ENCODE measurements at places on chromosomes 7 and 10.

DNA sequence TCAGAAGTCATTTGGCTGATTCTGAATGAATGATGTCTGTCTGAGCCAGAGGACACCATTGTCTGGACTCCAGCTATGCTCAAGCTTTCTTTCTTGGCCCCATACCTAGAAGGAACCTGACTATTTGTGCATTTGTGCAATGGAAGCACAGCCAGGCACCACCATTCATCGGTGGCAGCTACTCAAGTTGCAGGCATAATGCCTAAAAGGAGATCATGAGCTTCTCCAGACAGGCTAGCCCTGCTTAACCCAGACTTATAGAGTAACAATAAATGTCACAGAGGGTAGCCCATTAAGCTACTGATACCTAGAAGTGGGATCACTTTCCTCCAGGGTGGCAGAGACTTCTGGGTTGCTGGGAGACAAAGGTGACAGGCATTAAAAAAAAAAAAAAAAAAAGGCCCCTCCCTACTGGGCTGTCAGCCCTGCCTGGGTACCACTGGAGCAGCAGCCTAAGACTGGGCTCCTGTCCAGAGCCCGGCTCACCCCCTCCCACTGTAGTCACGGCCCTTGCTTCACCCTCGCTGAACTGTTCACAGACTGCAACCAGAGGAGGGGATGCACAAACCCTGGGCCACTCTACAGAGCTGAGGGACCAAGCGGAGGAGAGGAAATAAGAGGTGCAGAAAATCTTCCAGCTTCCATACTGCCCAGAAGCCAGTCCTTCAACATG, 75.4 kb upstream of the ATP6V0A4 start:
- DNase-seq = no peak

- DNase-seq = no peak
Measured at GRCh38 chr10:8637640-8638039, 583.2 kb downstream of the GATA3 start.

- DNase-seq = no peak
Measured at GRCh38 chr7:73827567-73828106, 3.2 kb upstream of the CLDN4 start.

- DNase-seq = no peak
Measured at GRCh38 chr10:69502589-69502988, 51.3 kb downstream of the TSPAN15 start.

DNA sequence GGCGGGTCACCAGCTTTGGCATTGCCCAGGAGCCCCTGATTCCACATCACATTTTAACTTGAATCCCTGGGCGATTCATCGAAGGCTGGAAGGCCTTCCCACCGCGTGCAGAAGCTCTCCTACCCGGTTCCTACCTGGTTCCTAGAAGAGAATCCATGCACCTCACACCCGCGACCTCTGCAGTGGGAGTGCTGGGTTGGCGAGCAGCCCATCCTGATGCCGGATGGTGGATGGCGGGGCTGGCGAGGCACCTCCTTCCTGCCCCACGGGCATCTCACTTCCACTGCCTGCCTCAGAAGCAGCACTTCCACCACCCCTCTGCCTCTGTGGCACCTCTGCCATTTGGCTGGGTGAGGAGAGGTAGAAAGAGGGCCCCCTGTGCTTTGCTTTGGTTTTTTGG, 32.0 kb downstream of the NUB1 start:
- no peak for DNase-seq

DNA sequence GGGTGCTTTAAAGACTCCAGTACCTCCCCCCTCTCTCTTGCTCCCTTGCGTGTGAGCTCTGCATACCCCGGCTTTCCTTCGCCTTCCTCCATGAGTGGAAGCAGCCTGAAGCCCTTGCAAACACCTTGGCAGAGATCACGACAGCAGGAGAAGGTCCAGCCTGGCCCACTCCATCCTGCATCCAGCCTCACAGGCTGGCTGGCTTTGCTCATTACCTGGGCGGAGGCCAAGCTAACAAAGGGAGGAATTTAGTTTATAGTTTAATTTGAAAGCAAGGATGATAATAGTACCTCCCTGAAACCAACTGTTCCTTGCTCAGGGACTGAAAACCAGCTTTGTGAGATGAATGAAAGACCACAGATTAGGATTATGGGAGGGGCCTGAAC, 99.4 kb downstream of the PRKAG2 start:
- no peak for DNase-seq

DNA sequence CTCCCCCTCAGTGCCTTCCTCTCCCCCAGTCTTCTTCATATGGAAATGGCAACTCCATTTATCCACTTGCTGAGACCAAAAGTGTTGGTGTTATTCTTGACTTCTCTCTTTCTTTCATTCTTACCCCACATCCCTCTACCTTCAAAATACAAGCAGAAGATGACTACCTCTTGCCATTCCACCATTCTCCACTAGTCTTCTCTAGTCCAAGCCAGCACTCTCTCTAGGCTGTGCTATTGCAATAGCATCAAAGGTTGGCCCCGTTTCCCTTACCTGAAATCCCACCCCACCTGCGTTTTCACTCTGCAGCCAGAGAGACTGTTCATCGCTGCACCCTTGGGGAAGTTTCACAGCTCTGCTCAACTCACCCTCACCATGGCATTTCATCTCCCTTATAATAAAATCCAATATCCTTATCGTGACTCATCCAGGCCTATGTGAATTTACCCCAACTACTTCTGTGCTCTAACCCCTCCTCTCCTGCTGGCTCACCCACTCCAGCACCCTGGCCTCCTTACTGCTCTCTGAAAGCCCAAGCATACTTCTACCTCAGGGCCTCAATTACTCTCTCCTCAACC, 109.1 kb downstream of the LSM5 start:
- no peak for DNase-seq

GRCh38 chr10:76869931-76870330, 767.7 kb downstream of the KCNMA1 start:
- DNase-seq = no peak

GRCh38 chr10:117355072-117355471, 20.2 kb downstream of the PDZD8 start:
- no peak for DNase-seq

DNA sequence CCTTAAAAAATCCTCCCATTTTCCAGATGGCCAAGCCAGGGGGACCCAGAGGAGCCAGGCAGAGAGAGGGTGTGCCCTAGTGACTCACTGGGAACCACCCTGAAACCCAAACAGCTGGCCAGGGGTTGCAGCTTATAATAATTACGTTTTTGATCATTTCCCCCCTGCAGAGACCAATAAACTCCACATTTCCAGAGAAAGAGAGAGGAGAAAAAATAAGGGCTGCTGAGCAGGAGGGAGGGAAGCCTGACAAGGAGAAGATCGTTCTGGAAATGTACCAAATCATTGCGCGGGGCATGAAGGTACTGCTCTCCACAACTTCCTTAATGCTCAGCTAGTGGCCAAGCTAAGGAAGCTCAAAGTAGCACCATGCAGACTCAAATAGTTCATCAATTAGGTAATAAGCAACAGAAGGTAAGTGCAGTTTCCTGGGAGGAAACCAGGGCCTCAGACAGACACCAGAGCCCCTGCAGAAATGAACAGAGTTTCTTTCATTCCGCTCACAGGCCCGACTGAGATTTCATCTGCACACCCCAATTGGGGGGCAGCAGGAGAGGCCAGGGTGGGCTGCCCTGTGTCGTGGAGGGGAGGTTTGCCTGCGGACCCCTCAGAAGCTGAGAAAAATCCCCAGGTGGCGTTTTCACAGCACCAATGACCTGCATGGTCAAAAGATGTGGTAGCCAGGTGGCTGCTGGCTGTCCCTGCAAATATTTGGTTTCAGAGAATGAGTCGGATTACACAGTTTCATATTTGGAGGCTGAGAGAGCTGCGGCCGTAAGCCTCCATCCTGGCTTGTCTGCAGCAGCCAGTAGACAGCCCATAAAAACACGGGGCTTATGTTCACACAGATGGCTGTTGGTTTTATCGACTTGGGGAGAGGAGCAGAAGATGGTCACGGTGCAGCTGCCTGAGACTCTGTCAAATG, 153.2 kb upstream of the LYZL2 start:
- DNase-seq = no peak

- no peak for DNase-seq
Measured at GRCh38 chr7:137480824-137481365, 137.4 kb upstream of the PTN start.

GRCh38 chr7:102287111-102287980, 678 bp downstream of the SH2B2 start:
- DNase-seq = no peak

GRCh38 chr10:132785723-132786475, at the start of gene NKX6-2:
Gene NKX6-2 (minus strand): TSS chr10:132786147. CDS start chr10:132785948, 199 bp downstream.
- DNase-seq = no peak

DNA sequence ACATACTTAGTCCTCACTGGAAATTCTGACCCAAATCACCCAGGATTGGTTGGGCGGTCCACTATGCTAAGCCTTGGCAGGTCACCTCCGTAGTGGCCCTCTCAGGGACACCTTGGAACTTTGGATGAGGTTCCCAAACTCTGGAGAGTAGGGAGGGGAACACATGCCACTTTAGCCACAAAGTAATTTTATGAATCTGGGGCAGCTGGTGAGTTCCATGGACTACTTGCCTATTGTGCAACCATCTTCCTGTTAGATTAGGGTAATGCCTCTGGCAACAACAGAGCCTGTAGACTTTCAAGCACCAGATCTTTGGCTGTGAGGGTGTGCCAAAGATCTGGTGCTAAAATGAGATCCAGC, 77.7 kb downstream of the ITGB8 start:
- DNase-seq = no peak

GRCh38 chr7:128234476-128235026, 6.5 kb upstream of the LEP start:
- DNase-seq = no peak

- no peak for DNase-seq
Measured at GRCh38 chr10:107476408-107476807, 311.9 kb upstream of the SORCS1 start.

DNA sequence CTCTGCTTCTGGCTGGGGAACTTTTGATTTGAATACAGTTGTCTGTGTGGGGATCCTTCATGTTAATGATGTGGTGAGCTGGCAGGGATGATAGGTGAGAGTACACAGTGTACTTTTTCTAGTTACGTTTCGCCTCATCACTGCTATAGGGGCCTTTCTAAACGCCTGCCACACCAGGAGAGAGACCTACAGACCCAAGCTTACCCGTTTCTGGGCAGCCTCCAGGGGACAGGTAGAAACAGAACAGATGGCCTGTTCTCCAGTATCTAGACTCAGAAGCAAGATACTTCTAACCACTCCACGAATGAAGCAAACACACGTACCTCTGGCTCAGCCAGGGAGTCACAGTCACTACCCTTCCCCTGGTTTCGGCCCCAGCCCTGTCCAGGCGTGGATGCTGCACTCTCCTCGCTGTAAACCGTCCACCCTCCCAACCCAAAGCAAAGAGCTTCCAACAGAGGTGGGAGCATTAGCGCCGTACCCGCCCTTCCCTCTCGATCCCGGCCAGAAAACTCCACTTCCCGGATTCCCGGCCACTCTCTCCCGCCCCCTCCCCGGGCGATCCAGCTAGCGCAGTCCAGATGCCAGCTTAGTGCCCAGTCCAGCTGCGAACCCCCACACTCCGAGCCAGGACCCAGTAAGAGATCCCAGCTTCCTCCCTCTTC, 1.2 kb downstream of the CCDC6 start:
- DNase-seq = no peak

GRCh38 chr10:48900371-48900801, 39.3 kb downstream of the LRRC18 start:
- DNase-seq = no peak

- DNase-seq = no peak
Measured at GRCh38 chr7:30975256-30975899, 11.6 kb downstream of the GHRHR start.

- DNase-seq = no peak
Measured at GRCh38 chr7:33446551-33446950, 317.2 kb downstream of the BBS9 start.

DNA sequence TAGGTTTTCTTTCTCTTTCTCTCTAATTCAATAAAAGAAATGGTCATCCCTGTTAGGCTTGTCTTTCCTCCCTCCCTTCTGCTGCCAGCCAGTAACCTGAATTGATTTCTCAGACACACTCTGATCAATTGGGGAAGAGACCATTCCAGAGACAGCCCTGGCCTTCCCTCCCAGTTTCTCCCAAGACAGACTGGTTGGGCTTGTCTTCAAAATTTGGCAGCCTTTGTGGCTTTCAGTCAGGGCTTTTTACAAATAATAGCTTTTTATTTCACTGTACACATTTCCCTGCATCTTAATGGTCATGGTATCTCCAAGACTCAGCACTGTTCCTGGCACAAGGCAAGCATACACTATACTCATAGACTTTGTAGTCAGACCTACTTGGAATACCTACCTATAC, 33.9 kb downstream of the BCAP29 start:
- DNase-seq = no peak

DNA sequence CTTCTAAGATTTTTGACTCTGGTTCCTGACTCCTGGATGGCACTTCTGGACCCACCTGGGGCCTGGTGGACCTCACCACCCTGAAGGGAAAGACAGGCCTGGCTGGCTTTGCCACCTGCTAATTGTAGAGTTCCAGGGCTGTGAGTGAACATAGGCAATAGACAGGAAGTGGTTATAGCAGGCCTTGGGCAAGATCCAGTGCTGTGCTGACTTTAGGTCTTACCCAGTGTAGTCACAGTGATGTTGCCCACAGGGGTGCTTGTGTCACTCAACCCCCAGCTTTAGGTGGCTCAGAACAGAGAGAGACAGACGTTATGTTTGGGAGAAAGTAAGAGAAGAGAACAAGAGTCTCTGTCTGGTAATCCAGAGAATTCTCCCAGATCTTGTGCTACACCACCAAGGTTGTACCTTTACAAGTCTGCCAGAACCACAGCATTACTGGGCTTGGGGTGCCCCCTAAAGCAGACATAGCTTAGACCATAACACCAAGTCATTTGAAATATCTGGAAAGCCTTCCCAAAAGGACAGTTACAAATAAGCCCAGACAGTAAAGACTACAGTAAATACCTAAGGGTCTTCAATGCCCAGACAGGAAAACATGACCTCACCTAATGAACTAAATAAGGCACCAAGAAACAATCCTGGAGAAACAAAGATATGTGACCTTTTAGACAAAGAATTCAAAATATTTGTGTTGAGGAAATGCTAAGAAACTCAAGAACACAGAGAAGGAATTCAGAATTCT, 303.4 kb downstream of the PCLO start:
- no peak for DNase-seq

DNA sequence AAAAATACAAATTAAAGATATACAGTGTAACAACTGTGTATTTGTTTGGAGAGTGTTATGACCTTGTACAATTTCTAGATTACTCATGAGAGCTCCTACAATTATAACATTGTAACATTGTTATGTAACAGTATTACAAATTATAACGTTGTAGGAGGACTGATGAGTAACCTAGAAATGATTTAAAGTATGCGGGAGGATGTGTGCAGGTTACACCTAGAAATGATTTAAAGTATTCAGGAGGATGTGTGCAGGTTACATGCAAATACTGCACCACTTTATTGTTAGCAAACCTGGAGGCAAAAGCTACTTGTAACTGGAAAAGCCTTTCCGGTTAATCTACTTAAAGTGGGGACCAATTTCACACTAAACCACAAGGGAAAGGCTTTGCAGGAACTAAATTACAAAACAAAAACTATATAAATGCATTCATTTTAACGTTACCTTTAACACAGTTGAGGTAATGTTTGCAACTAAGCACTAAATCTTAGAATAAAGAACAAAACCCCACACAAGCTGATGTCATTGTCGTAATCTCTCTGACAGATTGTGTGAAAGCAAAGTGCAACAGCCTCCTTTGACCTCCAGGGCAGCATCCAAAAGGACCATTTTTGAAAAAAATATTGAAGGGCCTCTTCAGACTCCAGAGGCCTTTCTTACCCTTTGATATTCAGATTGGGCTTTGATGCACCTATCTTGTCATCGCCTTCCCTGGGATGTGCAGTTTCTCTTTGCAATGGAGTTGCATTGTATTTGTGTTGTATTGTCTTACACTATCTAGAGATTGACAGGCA, 522.1 kb upstream of the FOXK1 start:
- DNase-seq = no peak
